ENCODE measurements at places on chromosomes 4 and X.

DNA sequence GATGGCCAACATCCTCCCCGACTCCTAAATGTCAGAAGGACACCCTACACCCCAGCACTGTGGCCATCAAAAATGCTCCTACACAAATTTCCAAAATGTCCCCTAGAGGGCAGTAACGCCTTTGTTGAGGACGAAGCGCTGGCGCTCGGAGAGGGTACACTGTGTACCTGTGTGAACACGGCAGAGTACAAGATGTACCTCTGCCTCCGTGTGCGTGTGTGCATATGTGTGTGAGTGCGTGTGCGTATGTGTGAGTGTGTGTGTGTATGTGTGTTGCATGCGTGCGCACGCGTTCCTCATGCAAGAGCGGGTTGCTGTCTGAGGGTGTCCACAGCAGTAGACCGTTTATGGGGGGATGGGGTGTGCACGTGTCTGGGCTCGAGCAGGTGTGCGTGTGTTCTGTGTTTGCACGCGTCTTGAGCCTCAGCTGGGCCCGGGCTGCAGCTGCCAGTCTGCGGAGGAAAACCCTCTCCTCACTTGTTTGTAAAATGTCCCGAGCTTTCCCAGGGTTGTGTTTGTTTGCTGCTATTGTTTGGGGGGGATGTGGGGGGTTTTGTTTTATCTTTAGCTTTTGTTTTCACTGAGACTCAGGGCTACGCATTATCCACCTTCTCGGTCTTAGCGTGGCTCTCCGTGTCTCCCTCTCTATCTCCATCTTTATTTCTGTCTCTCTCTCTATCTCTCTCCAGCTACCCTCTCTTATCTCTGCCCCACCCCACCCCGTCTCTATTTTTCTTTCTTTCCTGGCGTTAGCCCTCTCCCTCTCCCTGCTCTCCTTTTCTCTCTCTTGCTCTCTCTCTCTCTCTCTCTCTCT, 10.4 kb upstream of the TSPYL2 start:
- peak; percentile 91 for DNase-seq

DNA sequence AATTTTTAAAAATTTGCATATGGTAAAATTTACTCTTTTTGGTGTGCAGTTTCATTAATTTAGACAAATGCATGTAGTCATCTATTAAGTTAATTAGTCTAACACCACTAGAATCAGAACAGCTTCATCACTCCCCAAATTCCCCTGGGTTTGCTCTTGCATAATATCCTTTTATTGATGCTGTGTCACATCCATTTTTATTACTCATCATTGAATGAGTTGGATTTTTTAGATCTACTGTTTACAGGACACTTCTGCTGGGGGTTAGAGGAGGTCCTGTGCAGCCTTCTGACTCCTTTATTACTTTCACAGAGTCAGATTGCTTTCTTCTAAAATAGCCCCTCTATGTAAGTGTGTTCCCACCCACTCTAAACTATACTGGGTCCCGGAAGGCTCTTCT, 65.9 kb downstream of the MTHFD2L start:
- DNase-seq = no peak

GRCh38 chr4:177408023-177408422, 34.2 kb downstream of the AGA start:
- peak; percentile 71 for DNase-seq

- DNase-seq = peak; percentile 28
Measured at GRCh38 chr4:69823481-69824186, 36.3 kb downstream of the SULT1E1 start.

DNA sequence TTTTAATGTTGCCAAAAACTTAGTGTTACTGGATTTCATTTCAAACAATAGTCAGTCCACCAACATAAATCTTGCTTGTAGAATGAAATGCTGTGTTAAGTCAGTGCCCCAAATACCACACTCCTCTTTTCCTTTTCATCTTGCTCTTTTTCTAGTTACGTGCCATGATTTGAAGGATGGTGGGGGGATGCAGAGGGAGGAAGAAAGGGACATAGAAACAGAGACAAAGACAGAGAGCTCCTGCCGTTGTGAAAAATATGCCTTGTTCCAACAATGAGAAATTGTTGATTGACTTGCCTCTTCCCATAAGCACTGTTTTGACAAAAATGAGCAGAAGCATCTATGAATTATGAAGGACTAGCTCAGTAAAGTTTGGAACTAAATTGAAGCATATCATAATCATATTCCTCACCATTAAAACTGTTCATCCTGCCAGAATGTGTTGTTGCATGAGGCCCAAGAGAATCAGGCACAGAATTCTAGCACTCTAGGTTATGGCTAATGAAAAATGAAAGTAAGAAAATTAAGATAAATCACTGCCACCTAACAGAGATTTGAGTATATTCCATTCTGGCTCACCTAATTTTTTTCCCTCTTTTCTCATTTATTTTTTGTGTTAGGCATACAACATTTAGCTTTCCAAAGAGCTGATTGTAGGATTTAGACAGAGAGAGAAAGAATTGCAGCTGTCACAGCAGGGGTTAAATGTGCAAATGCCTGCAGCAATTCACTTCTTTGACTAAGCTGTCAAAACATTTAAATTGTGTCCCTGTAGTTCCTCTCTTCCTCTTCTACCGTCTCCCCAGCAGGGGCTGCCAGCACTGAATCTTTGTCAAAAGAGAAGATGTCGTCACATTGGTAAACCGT, 111.6 kb upstream of the PTPN13 start:
- DNase-seq = no peak

GRCh38 chrX:151398346-151398745, 1.3 kb downstream of the VMA21 start:
- DNase-seq = no peak

- peak; percentile 53 for DNase-seq
Measured at GRCh38 chr4:40333921-40334352, 1.2 kb upstream of the CHRNA9 start.

GRCh38 chrX:154315416-154315815, 19.8 kb downstream of the TKTL1 start:
- no peak for DNase-seq

GRCh38 chrX:134671294-134671693, 13.0 kb upstream of the PLAC1 start:
- no peak for DNase-seq

DNA sequence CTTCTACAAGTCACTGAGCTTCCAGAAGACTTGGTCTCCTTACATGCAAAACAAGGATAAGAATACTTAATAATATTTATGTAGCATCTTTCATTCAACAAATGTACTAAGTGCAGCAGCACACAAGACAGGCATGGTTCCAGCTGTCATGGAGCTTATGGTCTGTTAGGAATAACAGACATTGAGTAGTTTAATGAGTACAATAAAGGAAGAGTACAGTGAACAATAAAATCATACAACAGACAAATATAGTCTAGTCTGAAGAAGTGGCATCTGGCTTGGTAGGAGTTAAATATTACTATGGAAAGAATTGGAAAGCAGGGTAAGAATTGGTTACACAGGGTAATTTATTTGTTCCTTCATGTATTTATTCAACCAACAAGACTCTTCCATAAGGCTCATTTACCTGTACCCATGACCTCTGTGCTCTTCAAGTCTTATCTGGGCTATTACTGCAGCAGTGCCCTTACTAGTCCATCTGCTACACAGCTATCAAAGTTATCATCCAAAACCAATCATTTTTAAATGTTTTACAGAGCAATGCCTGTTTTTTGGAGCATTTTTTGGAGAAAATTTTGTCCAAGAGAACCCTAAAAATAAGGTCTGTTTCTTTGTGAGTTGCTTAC, 101.1 kb upstream of the RPL34 start:
- no peak for DNase-seq

GRCh38 chrX:12497832-12498591, 293.2 kb upstream of the PRPS2 start:
- peak; percentile 11 for DNase-seq

GRCh38 chr4:145818011-145818410, 120.6 kb downstream of the ZNF827 start:
- DNase-seq = no peak

DNA sequence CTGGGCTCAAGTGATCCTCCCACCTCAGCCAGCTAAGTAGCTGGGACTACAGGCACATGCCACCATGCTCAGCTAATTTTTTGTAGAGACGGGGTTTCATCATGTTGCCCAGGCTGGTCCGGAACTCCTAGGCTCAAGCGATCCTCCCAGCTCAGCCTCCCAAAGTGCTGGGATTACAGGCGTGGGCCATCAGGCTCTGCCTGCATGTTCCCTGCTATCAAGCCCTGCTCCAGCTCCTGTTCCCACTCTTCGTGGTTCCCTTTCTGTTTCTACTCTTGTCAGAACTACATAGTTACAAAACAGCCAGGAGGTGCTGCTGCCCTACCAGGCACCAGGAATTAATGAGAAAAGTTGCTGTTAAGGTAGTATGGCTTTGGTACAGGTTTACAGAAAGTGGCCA, 8.7 kb downstream of the TIMP1 start:
- no peak for DNase-seq

- no peak for DNase-seq
Measured at GRCh38 chr4:184949020-184949419, 69.3 kb upstream of the HELT start.

GRCh38 chrX:54325077-54325476, 32.8 kb downstream of the WNK3 start:
- no peak for DNase-seq

DNA sequence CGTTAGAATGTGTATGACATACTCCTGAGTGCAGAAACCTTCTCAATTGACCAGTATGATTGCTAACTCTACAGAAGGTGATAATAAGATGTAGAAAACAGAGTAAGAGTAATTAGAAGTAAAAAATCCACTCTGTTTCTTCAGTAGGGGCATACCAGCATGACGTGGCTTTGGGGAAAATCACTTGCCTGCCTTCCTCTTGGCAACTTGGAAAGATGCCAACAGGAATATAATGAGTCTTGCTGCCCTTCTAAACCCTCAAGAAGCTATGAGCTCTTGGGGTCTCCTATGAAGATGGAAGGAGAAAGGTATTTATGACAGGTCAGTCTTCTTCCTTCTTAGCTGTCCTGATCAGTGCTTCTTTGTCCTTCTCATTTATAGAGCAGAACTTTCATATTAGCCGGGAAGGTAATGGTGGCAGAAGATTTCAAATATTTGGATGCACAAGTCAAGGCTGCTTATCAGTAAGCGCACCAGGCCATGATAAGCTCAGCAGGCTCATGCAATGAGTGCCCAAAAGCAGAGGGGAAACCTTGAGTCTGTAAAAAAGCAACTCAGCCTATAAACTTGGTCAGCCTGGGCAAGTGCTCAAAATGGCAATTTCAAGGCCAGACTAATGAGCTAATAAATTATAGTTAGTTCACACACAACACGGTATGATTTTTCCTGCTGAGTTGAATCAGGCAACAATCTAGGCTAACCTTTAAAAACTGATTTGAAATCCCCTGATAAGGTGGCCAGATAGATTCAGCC, 69.7 kb upstream of the PPARGC1A start:
- no peak for DNase-seq

GRCh38 chrX:86066998-86067397, 19.6 kb upstream of the CHM start:
- DNase-seq = no peak

DNA sequence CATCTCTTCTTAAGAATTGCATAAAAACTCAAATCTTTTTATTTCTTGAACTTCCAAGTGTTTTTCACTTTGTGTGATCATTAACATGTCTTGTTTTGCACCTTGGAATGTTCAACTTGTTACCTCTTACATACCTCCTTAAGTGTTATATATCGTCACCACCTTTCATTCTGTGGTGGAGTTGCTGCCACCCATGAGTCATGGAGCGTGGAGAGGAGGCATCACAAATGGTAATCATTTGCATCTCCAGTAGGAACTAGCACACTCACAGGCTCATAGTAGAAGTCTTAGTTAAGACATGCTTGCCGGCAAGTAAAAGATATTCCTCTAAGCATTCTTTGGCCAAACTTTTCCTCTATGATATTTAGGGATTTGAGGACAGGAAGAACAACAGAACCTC, 67.0 kb upstream of the VCX start:
- no peak for DNase-seq

- DNase-seq = no peak
Measured at GRCh38 chrX:151538190-151539122, 25.0 kb upstream of the PASD1 start.

DNA sequence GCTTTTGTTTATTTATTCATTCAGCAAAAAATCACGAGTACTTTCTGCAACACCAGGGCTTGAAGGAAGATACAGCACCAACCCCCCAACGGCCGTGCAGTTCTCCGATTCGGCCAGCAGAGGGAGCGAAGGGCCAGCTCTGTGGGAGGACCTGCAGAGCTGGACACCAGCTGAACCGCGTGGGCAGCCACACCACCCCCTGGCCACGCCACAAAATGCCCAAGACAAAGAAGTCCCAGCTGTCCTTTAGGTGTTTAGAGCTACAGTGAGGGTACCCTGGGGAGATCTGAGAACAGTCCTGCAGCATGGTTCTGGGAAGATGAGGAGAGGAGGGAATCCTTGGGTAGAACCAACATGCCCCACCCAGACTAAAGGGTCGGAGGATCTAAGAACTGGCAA, 83.1 kb downstream of the RELL1 start:
- peak; percentile 62 for DNase-seq

DNA sequence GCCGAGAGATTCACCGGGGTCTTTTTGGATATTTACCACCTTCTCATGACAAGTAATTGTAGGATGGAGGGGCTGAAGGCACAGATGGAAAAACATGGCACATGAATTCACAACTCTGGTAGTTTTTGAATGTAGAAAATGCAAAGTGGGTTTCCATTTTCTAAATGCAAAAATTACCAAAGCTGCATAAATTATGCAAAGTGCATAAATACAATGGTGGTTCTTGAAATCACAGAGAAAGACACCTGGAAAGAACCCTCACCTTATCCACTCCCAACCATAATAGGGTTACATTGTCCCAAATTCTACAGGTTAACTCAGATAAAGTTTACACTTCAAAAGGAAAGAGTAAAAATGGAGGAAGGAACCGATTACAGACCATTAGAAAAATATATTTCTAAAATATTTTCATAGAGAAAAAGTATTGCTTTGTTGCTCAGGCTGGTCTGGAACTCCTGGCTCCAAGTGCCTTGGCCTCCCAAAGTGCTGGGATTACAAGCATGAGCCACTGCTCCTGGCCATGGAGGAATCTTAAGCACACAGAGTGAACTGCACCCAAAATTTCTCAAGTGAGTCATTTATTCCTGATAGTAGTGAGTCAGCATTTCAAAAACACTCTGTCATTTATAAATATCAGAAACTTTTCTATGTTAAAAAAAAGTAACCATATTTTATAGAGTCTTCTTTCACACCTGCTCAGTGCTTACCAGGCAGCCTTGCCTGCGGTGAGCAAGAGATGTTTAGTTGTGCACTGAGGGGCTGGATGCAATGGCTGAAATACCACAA, 101.4 kb downstream of the FIP1L1 start:
- DNase-seq = no peak

- DNase-seq = no peak
Measured at GRCh38 chr4:4843635-4844291, 15.7 kb upstream of the MSX1 start.

- DNase-seq = no peak
Measured at GRCh38 chr4:176013476-176014247, 52.0 kb upstream of the WDR17 start.

GRCh38 chrX:39125834-39126233, 324.6 kb downstream of the MID1IP1 start:
- peak; percentile 59 for DNase-seq

DNA sequence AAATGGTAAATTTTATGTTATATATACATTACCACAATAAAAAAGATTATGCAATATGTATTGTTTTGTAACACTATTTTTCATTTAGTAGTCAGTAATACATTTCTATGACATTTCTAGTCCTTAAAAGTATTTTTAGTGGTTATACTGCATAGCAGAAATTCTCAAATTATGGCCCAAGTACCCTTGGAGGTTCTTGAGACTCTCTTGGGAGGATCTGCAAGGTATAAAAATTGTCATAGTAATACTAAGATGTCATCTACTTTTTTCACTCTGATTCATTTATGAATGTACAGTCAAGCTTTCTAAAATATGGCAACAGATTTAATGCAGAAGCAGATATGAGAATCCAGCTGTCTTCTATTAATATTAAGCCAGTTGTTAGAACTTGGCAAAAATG, 138.6 kb upstream of the NAP1L5 start:
- DNase-seq = no peak
